Cardiac muscle cell (in vitro differentiated cells and primary cell): ENCODE measurements at places on chromosomes 7 and 10. TPM values are rescaled to one million over a fixed set of nuclear protein-coding genes. Genes with fewer than 3 reads are reported as not detected.

GRCh38 chr7:95335093-95335492 lies 10.8 kb upstream of the PON1 start:
- DNase-seq, result no peak

GRCh38 chr10:1468811-1469210 lies 268.5 kb downstream of the ADARB2 start:
- DNase-seq, result no peak

DNA sequence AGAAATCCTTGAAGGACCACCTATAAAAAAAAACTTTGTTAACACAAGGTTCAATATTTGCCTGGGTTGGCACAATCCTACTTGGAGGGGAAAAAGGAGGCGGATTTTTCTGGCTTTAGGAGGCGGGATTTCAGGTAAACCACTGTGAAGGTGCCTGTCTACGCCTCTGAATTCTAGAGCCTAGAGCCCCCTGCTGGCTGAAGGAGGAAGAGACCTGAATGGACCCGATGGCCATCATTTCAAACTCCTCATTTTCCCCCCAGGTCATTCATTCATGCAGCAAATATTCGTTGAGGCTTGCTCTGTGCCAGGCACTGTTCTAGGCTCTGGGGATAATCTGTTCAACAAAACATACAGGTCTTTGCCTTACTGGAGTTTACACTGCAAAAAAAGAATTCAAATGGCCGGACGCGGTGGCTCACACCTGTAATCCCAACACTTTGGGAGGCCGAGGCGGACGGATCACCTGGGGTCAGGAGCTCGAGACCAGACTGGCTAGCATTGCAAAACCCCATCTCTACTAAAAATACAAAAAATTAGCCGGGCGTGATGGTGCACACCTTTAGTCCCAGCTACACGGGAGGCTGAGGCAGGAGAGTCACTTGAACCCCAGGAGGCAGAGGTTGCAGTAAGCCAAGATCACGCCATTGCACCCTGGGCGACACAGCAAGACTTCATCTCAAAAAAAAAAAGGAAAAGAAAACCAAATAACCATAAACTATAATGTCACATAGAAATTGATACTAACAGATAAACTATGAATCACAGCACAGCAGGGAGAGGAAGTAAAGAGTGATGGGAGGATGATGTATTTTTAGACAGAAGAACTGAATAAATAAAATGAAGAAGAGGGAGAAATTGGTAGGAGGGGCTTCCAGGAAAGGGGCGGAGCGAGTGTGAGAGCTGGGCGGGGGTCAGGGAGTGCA lies 90.1 kb upstream of the NFE2L3 start:
- DNase-seq, result peak; percentile 86

GRCh38 chr7:106589198-106589879 lies 71.6 kb downstream of the CCDC71L start:
- DNase-seq, result no peak

- no peak for DNase-seq
These were observed 302.2 kb downstream of the CCDC3 start for GRCh38 chr10:12699258-12699700.

GRCh38 chr10:133335246-133336117 lies 1.2 kb downstream of the CALY start:
- DNase-seq, result no peak

DNA sequence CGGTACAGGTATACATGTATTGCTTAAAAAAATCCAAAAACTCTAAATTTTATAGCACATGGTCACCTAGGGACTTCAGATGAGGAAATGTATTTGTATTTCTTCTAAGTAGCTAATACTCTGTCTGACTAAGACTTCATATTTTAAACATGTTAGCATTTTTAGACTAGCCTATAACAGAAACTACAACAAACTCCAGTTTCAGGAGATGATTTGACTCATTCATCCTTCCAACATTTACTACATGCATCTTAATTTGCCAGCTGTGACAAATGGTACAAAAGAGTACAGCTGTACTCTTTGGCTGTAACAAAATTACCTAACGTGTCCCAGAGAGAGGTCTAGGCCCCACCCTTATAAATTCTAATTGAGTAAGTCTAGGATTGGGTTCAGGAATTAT lies 22.2 kb downstream of the TMEM209 start:
- no peak for DNase-seq

DNA sequence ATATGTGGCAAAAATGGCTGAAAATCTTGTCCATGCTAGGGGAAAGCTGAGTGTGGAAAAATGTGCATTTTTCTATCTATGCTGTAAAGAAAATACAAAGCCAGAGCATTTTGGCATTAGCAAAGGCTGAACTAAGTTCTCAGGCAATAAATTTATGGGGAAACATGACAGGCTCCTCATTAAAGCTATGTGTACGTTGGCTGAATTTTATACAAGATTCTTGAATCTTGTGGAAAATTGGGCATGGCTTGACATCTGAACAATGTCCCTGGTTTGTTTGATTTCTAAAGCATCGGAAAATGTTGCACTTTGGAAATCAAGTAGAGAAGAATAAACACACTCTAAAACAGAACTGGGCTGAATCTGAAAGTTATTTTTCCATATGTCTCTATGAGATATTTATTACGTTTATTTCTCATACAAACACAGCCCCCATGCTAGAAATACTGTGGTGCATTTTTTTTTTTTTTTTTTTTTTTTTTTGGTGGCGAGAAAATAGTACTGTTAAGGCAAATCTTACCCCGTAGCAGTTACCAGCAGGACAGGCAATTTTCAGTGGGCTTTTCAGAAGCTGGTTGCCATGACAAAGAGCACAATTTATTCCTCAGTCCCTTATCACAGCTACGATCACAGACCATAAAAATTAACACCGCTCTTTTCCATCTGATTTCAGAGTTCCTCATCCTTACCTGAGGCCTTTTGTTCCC lies 16.9 kb downstream of the CPA1 start:
- no peak for DNase-seq

DNA sequence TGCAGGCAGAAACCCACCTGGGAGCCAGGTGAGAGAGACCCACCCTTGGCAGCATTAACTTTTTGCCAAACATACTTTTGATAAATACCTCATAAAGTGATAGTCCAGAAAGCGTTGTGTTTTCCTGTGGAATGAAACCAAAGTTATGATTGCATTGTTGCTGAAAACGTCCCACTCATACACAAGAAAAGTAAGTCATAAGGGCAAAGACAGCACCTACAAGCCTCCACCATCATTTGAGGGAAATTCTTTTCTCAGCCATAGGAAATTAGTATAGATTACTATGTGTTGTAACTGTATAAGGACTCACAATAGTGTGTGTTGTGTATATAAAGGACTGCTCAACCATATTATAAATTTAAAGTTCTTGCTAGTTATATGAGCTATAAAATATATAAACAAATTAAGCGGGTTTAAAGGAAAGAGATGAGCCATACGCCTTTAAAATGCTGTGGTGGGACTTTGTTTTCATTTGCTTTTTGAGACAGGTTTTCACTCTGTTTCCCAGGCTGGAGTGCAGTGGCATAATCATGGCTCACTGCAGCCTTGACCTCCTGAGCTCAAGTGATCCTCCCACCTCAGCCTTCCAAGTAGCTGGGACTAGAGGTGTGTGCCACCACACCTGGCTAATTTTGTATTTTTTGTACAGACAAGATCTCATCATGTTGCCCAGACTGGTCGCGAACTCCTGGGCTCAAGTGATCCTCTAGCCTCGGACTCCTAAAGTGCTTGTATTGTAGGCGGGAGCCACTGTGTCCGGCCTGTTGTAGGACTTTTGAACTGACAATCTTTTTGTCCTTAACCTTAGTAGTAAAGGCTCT lies 160.8 kb downstream of the PKD1L1 start:
- no peak for DNase-seq

- DNase-seq, result no peak
These were observed 49.8 kb downstream of the PODXL start for GRCh38 chr7:131506597-131506996.

The CALU gene
- 190 and 231 TPM in 2 replicates for total RNA-seq

The NRP1 gene
- total RNA-seq, result 178 and 327 TPM in 2 replicates

The PRKCQ gene
- total RNA-seq, result 3.7 and 4.0 TPM in 2 replicates

The MSMB gene
- total RNA-seq, result not detected in 2 replicates

The SPDYE6 gene
- total RNA-seq, result 0.18 TPM in 1 of 2 replicates, not detected in the other
